NCI-H526 (cell line): ENCODE measurements at places on chromosomes 12 and 14.

DNA sequence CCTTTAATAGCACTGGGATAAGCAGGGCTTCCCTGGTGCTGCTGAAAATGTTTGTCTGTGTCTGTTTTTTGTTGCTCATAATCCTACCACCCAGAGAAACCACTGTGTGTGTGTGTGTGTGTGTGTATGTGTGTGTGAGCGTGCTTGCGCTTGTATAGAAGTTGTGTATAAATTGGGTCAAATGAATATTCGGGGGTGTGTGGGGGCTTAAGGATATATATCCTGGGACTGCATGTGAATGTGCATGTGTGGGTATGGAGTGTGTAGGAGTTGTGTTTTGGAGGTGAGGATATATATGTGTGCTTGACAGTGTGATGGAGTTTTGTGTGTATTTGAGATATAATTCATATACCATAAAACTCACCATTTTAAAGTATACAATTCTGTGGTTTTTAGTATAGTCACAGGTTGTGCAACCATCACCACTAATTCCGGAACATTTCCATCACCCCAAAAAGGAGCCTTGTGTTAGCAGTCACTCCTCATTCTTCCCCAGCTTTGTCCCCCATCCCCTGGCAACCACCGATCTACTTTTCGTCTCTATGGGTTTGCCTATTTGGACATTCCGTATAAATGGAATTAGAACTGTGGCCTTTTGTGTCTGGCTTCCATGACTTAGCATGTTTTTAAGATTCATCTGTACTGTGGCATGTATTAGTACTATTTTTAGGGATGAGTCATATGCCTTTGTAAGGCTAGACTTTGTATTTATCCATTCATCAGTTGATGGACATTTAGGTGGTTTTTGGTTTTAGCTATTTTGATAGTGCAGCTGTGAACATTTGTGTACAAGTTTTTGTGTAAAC lies 25.6 kb downstream of the TCTN1 start:
- DNase-seq, result no peak

GRCh38 chr12:96710127-96710745 lies 196.8 kb upstream of the NEDD1 start:
- peak; percentile 97 for DNase-seq

GRCh38 chr12:57936513-57936883 lies 4.9 kb upstream of the ATP23 start:
- no peak for DNase-seq

DNA sequence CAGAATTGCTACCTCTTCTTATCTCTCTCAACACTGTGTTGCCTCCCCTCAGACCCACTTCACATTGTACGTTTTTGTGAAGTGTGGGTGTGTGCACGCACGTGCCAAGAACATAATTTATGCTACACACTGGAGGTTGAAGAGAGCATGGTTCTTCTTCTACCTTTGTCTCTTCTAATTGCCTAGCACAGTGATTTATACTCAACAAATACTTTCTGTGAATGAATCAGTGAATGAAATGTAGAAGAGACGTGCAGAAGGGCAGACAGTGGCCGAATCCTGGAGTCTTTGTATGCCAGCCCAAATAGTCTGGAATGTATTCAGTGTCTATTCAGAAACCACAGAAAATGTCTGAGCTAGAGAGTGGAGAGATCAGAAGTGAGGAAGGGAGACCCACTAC lies 4.6 kb upstream of the SAMD4A start:
- DNase-seq, result no peak

DNA sequence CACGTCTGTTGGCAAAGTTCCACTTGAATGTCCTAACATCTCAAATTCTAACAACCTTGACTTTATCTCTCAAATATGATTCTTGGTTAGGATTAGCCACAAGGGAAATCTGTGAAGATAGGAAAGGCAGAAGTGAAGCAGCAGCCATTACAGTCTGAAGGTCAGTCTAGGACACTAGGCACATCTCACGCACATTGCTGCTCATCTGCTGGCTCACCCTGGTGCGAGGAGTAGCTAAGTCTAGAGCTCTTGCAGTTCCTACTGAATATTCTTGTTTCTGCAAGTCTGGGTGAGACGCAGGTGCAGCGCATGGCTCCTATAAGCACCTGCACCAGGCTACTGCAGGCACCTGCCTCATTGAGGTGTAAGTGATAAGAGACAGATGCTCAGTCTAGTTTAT lies 6.4 kb upstream of the SLC25A3 start:
- peak; percentile 57 for DNase-seq

- no peak for DNase-seq
Measured at GRCh38 chr12:95995238-95996031, 709 bp downstream of the HAL start.

GRCh38 chr14:46574221-46574977 lies 77.2 kb downstream of the RPL10L start:
- DNase-seq, result no peak

- no peak for DNase-seq
Measured at GRCh38 chr14:91177073-91178034, 63.5 kb downstream of the DGLUCY start.

DNA sequence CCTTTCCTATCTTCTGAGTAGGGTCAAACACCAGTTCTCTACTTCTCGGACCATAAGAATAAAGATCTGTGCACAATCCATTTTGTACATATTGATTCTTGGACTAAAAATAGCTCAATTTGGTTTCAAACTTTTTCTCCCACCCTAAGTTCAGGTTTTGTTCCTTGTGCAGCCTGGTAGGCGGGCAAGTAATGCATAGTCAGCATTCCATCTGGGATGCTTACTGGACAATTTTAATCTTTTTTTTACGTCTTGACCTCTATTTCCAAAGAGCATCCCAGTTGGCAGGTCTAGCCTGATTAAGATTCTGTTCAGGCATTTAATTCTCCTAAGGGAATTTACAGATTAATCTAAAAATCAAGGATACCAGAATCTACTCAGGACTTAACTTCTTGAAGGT lies 126.9 kb downstream of the BICD1 start:
- DNase-seq, result no peak

DNA sequence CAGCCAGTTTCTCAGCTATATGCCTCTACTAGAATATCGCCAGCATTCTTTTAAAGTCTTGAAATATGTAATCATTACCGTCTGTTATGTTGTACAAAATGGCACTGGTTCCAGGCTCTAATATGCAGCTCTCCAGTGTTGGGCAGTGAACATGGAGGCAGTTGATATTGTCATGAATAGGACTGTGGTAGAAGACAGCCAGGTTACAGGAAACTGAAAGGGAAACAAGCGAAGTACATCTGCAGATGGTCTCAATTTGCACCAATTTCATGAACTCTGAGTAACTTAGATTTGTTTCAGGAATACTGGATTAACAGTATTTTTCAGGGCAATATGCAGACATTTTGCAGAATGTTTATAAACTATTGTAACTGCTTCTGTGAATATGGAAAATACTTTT lies 13.4 kb upstream of the KLHL42 start:
- DNase-seq, result no peak

- no peak for DNase-seq
Measured at GRCh38 chr12:121061831-121062230, 22.8 kb upstream of the OASL start.

- DNase-seq, result peak; percentile 60
Measured at GRCh38 chr12:15584366-15585041, 204.7 kb downstream of the EPS8 start.

DNA sequence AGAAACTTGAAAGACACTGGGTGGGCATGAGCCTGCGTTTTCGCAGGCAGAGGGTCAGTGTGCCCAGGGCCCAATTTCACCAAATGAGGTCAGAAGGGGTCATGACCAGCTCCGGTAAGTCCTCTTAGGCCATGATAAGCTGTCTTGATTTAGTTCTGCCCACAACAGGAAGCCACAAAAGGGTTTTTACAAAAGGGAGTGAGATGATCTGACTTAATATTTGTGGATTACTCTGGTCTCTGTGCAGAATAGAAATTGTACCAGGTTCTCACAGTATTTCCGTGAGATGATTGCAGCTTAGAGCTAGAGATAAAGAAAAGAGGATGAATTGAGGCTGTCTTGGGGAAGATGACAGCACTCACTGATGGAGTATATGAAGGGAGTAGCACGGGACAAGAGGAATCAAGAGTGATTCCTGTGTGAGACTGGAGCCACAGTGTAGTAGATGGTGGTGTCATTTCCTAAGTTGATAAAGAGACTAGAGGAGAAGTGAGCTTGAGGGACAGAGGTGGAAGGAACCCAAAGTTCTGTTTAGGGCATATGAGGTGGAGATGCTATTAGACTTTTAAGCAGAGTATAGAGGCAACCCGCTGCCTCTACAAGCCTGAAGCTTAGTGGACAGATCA lies 288.3 kb upstream of the AMIGO2 start:
- DNase-seq, result no peak

GRCh38 chr12:132204063-132204792 lies 60.0 kb downstream of the NOC4L start:
- DNase-seq, result no peak

GRCh38 chr12:530308-530707 lies 70.6 kb downstream of the B4GALNT3 start:
- DNase-seq, result no peak

DNA sequence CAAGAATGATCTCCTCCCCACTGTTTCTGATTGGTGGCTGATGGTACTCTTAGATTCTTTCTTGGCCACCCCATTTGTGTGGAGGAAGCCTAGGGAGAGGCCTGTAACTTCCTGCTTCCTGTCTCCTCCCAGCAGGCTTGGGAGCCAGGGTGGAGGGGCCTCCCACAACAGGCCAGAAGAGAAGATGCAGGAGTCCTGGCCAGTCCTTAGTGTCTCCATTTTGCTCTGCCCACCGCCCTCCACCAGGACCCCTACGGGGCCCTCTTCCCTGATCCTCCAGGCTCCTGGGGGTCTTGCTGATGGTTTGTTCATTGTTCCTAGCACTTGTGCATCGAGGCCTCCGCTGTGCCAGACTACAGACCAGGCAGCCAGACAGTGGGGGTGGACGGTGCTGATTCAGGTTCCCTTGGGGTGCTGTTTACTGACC lies 6.8 kb downstream of the TSPAN9 start:
- DNase-seq, result no peak

DNA sequence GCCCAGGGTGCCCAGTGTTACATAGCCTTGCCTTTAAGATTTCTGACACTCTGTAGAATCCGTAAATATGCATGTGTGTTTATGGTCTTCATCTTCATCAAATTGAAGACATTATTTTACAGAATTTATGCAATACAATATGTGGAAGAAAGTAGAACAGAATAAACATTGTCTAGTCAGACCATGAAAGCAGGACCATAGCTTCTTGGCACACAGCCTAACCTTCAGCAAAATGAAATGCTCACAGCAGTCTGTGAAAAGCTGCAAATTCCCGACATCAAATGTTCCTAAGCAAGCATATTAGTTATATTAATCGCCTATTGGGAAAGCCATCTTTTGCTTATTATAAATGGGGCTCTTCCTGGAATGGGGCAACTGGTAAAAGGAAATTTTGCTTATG lies 111.3 kb upstream of the GARIN2 start:
- DNase-seq, result no peak

GRCh38 chr14:31705731-31706130 lies 144.5 kb downstream of the NUBPL start:
- no peak for DNase-seq

DNA sequence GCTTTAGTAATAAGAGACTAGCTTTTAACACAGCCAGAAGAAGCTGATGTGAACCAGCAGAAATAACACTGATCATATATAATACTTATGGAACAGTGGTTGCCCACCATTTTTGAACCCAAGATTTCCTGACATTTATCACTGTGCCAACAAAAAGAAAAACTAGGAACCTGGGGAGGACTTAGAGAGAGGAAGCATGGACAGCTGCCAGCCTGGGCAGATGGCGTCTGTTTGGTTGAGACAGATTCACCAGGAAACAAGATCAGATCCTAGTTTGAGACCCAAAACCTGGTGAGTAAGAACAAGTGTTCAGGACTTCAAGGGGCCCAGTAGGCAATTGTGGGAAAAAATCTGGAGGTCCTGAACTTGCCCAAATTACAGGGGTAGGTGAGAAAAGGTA lies 95.3 kb downstream of the BICD1 start:
- no peak for DNase-seq

DNA sequence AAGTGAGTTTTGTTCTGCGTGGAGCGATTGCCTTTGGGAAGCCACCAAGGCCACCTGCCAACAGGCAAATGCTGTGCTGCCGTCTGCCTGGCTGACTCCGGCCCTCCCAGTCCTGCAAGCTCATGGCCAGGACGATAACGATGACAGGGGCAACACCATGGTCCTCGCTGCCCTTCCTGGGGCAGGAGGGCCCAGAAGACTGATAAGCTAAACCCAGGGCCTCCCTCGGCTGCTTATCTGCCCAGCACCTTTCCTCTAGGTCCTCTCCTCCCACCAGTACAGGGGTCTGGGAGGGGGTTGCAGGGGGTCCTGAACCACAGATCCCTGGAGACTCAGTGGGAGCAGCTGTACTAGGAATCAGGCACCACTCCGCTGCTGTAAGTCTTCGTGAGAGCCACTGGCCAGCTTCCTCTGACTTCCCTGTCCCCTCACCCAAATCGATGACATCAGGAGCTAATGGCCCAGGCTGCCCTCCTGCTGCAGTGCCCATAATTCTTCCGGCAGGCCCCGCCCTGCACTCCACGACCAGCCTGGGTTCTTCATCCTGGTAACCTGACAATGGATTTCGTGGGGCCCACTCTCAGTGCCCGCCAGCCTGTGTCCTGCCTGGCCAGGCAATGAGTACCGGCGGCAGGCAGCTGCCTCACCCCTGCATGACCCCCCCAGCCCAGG lies 5.1 kb downstream of the ANKRD9 start:
- DNase-seq, result no peak

DNA sequence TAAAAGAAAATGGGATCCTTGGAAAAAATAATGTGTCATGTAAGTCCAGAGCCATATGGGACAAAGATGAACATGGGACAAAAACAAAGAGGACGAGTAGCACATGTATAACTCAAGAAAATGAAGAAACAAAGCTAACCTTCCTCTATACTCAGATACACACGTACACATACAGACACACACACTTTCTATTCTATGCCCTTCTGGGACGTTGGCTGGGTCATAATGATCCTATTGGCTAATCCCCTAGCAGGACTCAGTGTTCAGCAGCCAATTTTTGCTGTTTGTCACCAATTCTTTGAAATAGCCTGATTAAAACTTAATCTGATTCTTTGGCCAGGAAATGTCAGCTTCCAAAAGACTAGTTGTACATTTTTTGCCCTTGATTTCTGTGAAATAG lies 189.4 kb upstream of the FOXG1 start:
- no peak for DNase-seq

DNA sequence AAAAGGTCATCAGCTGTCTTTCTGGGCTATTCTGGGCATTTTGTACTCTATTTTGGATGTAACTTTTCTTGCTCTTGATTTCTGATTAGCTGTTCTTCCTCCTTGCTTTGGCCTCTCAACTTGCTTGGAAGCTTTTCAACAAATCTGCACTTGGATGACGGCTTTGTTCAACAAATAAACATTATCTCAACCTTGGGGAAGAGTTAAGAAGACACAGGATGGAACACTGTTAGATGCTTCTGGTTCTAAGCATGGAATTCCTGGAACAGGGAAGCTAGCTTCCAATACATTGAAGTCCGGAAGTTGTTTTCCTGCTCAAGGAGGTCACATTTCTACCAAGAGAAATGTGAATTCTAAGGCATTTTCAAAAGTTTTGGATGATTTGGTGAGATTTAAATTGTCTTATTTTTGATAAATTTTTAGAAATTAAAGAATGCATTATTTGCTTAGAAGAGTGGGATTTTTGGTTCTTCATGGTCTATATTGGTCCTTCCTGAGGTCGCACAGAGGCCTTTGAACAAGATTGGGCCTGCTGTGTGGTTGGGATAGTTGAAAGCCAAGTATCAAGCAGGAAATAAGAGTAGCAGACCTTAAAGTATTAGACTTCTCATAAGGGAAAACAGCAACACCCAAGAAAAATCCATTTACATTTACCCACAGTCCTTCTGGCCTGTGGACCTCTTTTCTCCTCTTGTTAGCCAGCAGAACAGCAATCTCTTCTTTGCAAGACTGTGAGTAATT lies 59.2 kb downstream of the PPFIBP1 start:
- DNase-seq, result no peak

GRCh38 chr14:64082837-64083236 lies 211.3 kb downstream of the ESR2 start:
- DNase-seq, result no peak
